ENCODE measurements at places on chromosomes 3 and 15.

DNA sequence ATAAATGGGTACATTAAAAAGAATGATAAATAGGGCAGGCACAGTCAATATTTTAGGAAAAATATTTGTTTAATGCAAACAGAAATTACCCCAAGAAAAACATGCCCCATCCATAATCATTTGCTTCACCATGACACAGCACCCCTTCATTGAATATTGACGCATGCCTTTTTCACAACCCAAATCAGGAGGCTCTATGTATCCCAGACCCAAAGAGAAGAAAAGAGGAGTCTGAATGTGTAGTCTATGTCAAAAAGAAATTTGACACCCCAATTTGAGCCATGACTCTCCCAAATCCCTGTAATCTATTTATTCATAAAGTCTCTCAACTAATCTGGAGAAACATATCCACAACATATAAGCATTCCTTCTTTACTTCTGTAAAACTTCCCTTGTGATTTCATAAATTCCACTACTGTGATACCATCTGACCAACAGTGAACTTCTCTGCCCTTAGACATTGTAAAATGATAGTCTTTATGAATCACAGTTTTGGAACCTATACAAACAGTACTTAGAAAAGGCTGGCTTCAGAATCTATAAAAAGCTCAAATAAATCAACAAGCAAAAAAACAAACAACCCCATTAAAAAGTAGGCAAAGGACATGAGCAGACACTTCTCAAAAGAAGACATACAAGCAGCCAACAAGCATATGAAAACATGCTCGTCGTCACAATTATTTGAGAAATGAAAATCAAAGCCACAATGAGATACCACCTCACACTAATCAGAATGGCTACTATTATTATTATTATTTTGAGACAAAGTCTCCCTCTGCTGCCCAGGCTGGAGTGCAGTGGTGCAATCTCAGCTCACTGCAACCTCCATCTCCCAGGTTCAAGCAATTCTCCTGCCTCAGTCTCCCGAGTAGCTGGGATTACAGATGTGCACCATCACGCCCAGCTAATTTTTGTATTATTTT is 53.4 kb upstream of the XRN1 start:
- DNase-seq, result no peak

DNA sequence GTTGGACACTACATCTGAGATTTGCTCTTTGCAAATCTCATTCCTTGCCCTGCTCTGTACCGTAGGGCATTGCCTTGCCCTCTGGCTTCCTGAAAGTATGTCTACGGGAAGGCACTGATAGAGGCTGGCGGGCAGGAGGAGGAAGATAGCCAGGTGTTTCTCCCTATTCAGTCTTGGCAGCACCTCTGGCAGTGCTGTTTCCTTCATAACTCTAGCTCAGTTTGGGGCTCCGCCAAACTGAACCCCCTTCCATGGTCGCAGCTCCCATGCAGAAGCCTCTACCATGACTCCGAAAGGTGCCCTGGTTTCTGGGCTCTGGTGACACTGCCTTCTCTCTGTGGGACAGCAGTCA is 122.3 kb upstream of the PRR20G start:
- no peak for DNase-seq

- DNase-seq, result no peak
Measured at GRCh38 chr15:67082007-67082536, 16.7 kb downstream of the SMAD3 start.

GRCh38 chr15:70658641-70659040 is 104.7 kb downstream of the UACA start:
- DNase-seq, result no peak

- no peak for DNase-seq
Measured at GRCh38 chr15:68704496-68705021, 116.1 kb downstream of the ANP32A start.

GRCh38 chr3:137191133-137191923 is 233.5 kb downstream of the IL20RB start:
- no peak for DNase-seq

- no peak for DNase-seq
Measured at GRCh38 chr3:5520237-5520636, 332.7 kb downstream of the EDEM1 start.

GRCh38 chr3:45498532-45498931 is 96.0 kb upstream of the LIMD1 start:
- no peak for DNase-seq

DNA sequence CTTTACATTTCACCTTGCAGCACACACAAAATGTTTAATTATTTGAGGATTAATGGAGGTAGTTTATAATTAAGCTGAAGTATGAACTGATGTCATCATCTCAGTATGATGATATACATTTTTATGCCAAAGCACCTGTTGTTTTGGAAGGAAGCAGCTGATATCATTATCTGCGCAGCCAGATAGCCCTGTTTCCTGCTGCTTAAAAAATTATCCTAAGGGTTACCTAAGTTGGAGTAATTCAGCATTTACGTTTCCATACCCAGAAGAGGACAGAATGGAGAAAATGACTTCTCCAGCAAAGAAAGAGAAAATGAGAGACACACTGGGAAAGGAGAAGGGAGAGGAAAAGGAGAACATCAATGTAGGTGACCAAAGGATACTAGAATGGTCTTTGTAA is 370.3 kb upstream of the PLSCR5 start:
- no peak for DNase-seq

GRCh38 chr3:154786724-154787123 is 293.4 kb upstream of the MME start:
- DNase-seq, result no peak

- no peak for DNase-seq
Measured at GRCh38 chr15:59232476-59232875, 25.8 kb downstream of the LDHAL6B start.

DNA sequence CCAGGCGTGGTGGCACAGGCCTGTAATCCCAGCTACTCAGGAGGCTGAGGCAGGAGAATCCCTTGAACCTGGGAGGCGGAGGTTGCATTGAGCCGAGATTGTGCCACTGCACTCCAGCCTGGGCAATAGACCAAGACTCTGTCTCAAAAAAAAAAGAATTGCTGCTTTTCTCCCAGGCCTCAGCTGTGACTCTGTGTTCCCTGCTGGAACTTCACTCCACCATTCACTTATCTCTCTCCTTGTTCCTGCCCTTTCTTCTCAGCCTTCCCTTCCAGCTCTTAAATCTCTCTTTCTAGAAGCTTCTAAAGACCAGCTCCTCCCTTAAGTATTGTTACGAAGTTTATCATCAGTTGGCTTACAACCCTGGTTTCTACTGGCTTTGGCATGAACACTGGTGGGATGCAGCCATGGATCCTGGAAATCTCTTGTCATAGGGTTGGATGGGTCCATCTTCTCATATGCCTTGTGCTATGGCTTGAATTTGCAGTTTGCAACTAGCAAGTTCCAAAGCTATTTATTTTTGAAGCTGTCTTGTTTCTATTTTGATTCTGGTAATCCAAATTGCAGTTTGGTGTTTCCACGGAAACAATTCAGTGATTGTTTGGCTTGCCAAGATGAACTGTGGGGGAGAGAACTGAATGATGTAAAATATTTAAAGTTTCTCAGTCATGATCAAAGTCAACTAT is 10.5 kb downstream of the C3orf62 start:
- no peak for DNase-seq

DNA sequence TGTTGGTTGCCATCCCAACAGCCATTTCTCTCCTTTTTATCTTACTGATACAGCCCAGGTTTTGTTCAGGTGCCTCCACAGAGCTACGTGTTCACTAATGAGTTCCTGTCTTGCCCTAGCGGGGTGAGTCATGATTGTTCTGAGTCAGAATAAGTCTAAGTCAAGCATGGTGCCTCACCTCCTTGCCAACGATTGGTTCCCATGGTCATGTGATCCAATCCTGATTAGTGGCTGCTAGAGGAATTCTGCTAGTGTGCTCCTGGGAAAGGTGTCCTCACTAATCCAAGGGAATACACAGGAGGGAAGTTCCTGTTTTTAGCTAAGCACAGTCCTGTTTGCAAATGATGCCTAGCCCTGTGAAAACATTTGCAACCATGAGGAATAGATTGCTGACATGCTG is 99.8 kb downstream of the NSUN3 start:
- peak; percentile 25 for DNase-seq

GRCh38 chr3:178072391-178073305 is 463.6 kb upstream of the KCNMB2 start:
- no peak for DNase-seq

DNA sequence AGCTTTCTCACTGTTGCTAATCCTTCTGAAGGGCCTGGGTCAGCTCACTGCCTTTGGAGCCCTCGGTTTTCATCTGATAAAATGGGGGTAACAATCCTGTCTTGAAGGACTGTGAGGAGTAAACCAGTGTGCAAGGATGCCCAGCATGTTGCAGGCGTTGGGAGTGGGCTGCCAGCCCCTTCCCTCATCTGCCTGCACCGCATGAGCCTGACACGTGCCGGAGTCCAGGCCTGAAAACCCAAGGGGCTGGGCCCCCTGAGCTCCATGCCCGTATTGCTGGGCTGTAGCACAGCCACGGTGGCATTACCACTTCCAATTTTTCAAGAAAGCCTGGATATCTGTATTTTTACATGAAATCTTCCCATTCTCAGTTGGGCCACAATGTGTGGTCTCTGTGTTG is 98.1 kb downstream of the DNAJB8 start:
- no peak for DNase-seq

GRCh38 chr3:62718011-62718410 is 157.2 kb downstream of the CADPS start:
- no peak for DNase-seq

DNA sequence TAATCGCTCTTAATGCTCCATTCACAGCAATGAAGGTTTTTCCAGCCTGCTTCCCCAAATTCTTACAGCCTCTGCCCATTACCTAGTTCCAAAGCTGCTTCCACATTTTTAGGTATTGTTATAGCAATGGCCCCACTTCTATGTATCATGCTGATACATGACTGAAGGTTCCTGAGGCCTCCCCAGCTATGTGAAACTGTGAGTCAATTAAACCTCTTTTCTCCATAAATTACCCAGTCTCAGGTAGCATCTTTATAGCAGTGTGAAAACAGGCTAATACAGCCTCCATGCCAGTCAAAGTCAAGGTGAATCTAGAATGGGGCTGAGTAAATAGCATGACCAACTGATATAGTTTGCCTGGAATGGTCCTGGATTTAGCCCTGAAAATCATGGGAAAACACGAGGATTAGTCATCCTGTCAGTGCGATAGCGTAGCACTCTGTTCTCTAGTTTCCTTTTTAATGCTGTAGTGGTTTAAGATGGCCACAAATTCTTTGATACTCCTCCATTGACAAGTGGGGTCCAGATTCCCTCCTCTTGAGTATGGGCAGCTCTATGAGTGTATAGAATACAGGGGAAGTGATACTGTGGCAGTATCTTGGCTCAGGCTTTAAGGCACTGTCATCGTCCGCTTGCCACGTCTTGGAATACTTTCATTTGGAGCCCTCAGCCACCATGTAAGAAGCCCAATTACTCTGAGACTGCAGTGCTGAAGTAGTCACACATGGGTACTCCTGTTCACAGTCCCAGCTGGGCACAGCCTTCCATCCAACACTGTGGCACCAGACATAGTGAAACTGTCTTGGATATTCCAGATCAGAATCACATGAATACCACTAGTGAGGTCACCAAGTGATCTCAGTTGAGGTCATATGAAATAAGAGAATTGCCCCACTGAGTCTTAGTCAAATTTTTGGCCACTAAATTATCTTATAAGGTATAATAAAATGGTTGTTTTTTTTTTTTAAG is 94.0 kb upstream of the PLCL2 start:
- DNase-seq, result no peak

GRCh38 chr3:95184038-95184437 is 1121.2 kb downstream of the NSUN3 start:
- DNase-seq, result no peak

- DNase-seq, result no peak
Measured at GRCh38 chr3:24678421-24678865, 183.8 kb upstream of the THRB start.

- DNase-seq, result peak; percentile 68
Measured at GRCh38 chr3:127002195-127003174, 19.6 kb downstream of the PLXNA1 start.

DNA sequence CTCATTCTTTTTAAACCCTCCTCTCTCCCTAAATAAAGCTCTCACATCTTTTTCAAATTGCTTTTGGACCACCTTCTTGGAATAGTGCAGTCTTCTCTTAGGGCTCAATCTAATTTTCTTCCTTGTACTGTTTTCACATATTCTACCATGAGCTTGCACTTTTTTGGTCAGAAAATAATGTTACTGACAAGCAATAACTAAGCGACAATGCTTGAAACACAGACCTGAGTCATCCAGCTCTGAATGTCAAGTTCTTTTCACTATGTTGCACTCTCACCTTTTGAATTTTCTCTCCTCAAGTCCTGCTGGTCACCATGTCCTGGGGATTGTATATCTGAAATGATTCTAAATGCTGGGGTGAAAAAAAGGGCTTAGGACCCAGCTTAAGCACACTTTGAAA is 8.9 kb downstream of the TNFAIP8L3 start:
- no peak for DNase-seq

- DNase-seq, result no peak
Measured at GRCh38 chr3:196774191-196774820, 34.6 kb downstream of the PAK2 start.

DNA sequence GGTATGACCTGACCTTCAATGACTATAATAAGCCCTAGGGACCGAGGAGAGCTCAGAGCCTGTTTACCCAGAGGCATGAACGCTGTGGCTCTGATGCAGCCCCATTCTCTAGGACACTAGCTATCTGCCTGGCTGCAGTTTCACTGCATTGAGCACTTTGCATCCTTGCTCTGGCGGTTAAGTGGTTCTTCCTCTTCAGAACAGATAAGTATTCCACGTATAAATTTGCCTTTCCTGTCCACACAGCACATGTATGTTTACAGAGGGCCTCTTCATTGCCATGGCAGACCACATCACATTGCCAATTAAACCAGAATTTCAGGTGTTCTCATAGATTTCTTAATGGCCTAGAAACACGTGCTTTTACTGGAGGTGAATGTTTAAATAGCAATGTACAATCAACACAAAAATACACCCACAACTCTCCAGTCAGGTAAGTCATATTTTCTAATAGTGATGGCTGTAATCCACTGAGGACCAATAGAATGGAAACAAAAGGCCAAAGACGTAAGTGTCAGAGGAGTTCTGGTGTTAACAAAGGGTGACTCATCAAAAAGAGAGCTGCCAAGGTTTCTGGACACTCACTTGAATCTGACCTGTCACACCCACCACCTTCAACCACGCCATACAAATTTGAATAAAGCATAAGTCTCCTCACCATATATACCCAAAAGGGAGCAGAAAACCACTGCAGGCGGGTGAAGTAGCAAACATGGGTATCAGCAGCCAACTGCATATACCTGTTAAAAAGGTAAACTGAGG is 553.4 kb downstream of the OCA2 start:
- no peak for DNase-seq

- DNase-seq, result no peak
Measured at GRCh38 chr3:134161898-134162615, 88.6 kb downstream of the RYK start.

DNA sequence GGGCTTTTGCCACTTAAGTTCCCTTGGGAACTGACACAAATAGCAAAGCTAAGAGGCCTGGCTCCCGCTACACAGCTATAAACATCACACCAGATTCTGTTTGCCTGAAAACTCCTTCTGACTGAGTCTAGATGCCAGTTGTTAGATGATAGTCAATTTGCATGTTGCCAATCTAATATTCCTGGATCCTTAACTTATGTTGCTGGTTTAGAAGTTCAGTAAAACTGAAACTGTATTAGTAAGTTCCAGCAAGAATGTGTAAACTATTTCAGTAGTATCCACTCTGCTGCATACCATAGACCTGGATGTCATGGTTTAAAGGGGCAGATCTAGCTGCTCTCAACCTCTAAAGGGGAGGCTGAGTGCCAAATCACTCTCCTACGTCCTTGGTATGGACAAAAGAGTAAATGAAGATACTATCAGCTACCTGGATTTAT is 27.1 kb upstream of the LACTB start:
- no peak for DNase-seq

GRCh38 chr3:36405190-36405589 is 24.9 kb downstream of the STAC start:
- no peak for DNase-seq
